ENCODE measurements at places on chromosomes 3 and 15. TPM values are rescaled to one million over a fixed set of nuclear protein-coding genes. Genes with fewer than 3 reads are reported as not detected.

SCAANT1 gene
- not detected for total RNA-seq

CFAP100 gene
- not detected for total RNA-seq

RPN1 gene
- 250 TPM for total RNA-seq

RASGRP1 gene
- total RNA-seq: 0.38 TPM

PYGO1 gene
- 7.6 TPM for total RNA-seq

ZNF774 gene
- total RNA-seq: 2.6 TPM

CXCR6 gene
- not detected for total RNA-seq

RBM6 gene
- total RNA-seq: 94.5 TPM

CCDC50 gene
- 137 TPM for total RNA-seq

GPR27 gene
- total RNA-seq: not detected

RASGRF1 gene
- total RNA-seq: not detected

PLA2G4D gene
- not detected for total RNA-seq

IQCF5 gene
- not detected for total RNA-seq

SPESP1 gene
- total RNA-seq: 3.0 TPM

CACNA2D3 gene
- total RNA-seq: not detected

ITGA11 gene
- total RNA-seq: 0.18 TPM

CYP8B1 gene
- not detected for total RNA-seq

GOLGA8M gene
- total RNA-seq: 1.6 TPM

FGF7 gene
- total RNA-seq: not detected

CCR9 gene
- total RNA-seq: not detected

FEM1B gene
- total RNA-seq: 33.2 TPM

FEZF2 gene
- not detected for total RNA-seq

C3orf85 gene
- not detected for total RNA-seq

LRRC15 gene
- total RNA-seq: not detected

OSBPL10 gene
- total RNA-seq: 37.1 TPM

C3orf38 gene
- 17.9 TPM for total RNA-seq

LSM3 gene
- 13.6 TPM for total RNA-seq

CGNL1 gene
- total RNA-seq: 27.1 TPM

C2CD4B gene
- 28.4 TPM for total RNA-seq

CCDC80 gene
- total RNA-seq: 59.3 TPM

CDHR4 gene
- not detected for total RNA-seq

ZNF860 gene
- total RNA-seq: 0.73 TPM

SMAD6 gene
- total RNA-seq: 12.5 TPM

LRRC2 gene
- 0.39 TPM for total RNA-seq

LTF gene
- total RNA-seq: not detected

Measured in endothelial cell of umbilical vein (primary cell).